ENCODE measurements at places on chromosomes 7 and 10.
A peak's percentile ranks its signal among the peaks of the same experiment; 100 is the strongest.

DNA sequence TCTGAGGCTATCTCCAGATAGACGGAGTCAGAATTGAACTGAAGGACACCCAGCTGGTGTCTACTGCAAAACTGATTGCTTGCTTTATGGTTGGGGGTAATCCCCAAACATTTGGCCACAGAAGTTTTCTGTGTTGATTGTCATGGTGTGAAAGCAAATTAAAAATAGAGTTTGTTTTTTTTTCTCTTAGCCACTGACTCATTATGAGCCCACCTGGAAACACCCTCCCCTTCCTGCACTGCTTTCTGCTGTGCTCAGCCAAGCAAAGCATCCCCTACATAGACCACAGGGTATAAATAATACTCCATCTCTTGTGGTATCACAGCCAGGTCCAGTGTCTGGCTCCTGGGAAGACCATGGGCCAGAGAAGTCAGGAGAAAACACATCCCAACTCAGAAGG lies 6.5 kb upstream of the VWC2 start:
- no peak for DNase-seq

DNA sequence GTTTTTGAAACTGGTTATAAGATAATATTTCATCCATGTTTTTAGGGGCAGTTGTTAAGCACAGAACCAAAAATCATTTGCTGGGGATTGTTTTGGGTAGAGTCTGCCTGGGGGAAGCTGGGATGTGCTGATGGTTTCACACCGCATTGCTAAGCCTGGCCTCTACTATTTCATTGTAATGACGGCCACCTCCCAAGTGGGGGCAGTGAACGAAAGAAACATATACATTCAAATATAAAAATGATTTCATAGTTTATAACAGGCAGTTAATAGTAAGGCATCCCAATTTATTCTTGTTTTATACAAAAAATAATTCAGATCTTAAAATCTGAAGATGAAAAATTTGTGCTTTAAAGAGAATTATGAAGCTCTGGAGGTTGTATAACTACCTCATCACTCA lies 750.8 kb downstream of the REEP3 start:
- peak; percentile 16 for DNase-seq

DNA sequence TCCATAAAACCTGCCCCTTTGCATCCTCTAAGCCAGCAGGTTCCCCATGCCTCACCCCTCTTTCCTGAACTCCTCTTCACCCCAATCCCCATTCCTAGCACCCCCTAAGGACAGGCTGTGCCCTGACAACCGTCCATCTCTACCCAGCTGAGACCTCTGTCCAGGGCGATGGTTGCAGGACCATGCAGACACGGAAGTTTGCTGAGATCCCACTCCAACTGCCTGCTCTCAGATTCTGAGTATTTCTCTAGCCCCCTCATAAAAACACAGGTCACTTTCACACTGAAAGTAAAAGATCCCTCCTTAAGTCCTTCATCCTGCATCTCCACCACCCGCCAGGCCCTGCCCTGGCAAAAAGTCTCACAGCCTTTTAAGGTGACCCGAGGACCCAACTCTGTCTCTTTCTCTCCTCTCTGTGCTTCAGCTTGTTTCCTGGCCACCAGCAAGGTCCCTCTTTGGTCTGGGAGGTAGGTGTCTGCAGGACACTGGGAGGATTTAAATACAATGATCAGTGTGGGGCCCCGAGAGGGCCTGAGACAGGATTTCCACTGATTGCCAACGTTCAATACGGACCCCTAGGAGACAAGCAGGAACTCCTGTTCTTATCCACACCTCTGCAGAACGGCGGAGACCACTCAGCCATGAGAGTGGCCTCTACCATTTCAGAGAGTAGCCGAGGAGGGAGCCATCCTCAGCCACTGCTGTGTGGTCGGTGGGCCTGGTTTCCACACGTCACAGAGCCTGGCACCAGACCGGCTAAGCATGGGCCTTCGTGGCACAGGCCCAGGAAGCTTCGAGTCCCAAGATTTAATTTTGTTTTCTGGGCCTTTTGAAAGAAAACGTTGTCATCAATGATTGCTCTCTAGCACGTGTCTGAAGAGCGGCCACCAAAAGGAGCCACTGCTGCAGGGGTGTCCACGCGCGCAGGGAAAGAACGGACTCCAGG lies 27.9 kb downstream of the CALML3 start:
- DNase-seq, result no peak

DNA sequence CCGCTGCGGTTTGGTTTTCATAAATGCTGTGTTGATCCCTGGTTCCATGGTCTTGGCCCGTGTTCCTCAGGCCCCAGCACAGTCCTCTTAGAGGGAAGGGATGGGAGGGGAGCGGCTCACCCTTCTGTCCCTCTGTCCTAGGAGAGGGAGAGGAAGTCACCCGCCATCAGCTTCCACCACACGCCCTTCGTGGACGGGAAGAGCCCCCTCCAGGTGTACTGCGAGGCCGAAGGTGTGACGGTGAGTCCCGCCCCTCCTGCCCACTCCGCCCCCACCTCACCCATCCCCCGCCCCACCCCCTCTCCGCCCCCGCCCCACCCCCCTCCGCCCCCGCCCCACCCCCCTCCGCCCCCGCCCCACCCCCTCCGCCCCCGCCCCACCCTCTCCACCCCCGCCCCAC lies 37.5 kb upstream of the DPYSL4 start:
- DNase-seq, result no peak

GRCh38 chr7:46719616-46720015 lies 798.5 kb upstream of the IGFBP3 start:
- DNase-seq, result no peak

GRCh38 chr10:101257084-101257483 lies 27.8 kb upstream of the LBX1 start:
- DNase-seq, result no peak

- no peak for DNase-seq
Observed at GRCh38 chr7:74017125-74017524, 10.8 kb upstream of the ELN start.

DNA sequence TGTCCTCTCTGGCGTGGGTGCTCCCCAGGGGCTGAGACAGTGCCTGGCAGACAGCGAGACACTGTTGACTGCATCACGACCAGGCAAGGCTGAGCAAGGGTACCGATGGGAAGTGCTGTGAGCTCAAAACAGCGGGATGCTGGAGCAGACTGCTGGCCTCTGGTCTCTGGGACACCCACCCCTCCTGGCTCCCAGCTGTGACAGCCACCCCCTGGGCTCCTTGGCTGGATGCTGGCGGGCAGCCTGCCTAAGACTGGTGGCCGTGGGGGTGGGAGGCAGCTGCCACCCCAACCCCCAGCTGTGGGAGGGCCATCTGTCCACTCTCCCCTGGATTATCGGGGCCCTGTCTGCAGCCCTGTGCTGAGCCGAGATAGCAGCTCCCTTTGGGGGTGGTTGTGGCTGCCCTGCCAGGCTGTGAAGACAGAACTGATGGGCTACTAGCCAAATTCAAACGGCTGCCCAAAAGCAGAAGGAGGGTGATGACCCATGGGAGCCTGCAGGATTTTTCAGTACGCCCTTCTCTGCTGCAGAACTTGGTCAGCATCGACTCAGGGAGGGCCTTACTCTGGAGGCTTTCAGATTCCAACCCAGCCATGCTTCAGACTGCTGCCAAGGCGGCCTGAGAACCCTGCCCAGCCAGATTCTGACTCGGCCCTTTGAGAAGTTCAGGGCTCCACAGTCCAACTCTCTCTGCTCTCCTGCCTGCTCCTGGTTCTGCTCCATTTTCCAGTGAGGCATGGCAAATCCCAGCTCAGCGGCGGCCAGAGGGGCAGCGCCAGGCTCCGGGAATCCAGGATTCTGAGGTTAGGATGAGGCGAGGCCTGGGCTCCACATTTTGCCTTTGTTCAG lies 125.3 kb downstream of the NEURL1 start:
- DNase-seq, result peak; percentile 98

- no peak for DNase-seq
Observed at GRCh38 chr10:12372846-12373245, 23.5 kb downstream of the CAMK1D start.

- DNase-seq, result peak; percentile 56
Observed at GRCh38 chr7:5827755-5828154, 46.3 kb upstream of the RNF216 start.

- no peak for DNase-seq
Observed at GRCh38 chr7:128197989-128198580, 43.0 kb upstream of the LEP start.

DNA sequence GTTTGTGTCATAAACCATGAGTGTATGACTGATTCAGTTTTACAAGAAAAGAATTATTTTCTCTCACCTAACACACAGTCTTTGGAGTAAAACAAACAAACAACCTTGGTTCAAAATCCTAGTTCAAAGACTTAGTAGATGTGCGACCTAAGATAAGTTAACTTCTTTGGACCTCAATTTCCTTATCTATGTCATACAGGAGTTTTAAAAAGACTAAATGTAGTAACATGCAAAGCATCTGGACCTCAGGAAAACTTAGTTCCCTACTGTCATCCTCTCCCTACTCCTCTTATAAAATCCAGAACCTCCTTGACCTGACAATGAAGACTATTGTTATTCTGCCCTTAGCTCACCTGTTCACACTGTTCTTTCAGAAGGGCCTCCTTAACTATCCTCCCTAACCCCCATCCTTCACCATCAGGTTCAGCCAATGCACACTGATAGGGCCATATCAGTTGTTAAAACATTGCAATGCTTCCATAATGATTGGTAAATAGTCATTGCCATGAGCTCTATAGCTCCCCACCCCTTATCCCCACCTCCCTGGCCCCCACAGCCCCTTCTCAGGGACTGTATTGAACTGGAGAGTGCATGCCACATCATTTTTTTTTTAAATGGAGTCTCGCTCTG lies 28.8 kb upstream of the CCNJ start:
- DNase-seq, result peak; percentile 52

DNA sequence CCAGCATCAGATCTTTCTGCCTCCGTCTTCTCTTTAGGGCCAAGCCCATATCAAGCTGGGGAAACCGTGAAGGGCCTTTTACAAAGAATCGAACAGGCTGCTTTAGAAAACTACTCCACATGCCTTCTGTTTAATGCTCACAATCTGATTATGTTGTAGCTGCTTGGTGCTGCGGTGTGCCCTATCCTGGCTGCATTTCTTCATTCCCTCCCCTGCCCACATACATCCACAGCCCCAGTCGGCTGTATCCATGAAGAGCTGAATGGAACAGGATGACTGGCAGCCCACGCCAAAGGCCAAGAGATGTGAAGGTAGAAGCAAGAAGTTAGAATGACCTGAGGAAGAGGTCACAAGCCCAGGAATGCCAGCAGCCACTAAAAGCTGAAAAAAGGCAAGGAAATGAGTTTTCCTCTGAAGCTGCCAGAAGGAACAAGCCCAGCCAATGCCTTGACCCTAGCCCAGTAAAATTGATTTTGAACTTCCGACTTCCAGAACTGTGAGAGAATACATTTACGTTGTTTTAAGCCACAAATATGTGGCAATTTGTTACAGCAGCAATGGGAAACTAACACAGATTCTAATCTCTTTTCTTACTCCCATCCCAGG lies 22.2 kb downstream of the TAS2R41 start:
- no peak for DNase-seq

- no peak for DNase-seq
Observed at GRCh38 chr7:28017372-28017771, 163.2 kb downstream of the JAZF1 start.

DNA sequence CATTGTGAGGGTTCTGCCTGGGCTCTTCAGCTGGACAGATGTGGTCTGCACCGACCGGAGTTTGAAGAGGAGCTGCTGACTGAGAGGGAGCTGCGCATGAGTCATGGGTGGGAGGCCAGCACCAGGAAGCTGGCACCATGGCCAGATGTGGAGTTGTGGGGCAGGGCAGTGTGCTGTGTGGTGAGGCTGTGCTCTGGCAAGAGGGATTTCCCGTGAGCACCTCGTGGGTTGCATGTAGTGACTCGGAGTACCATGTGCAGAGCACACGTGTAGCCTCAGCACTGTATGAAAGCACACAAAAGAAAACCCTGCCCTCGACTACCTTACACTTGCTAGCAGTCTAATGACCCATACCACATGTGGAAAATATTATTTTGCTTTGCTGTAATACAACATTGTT lies 103.4 kb downstream of the WNT2 start:
- no peak for DNase-seq

- no peak for DNase-seq
Observed at GRCh38 chr7:64880322-64881297, 22.5 kb upstream of the ZNF273 start.
